Dermis microvascular lymphatic vessel endothelial cell (primary cell): ENCODE measurements at places on chromosomes 4 and X. TPM values are rescaled to one million over a fixed set of nuclear protein-coding genes. Genes with fewer than 3 reads are reported as not detected.

GRCh38 chrX:122945328-122945727 is 238.8 kb upstream of the GRIA3 start:
- DNase-seq = no peak

GRCh38 chr4:148065075-148065474 is 333.2 kb downstream of the ARHGAP10 start:
- DNase-seq = no peak

GRCh38 chr4:41632481-41633073 is 94.6 kb downstream of the LIMCH1 start:
- no peak for DNase-seq

DNA sequence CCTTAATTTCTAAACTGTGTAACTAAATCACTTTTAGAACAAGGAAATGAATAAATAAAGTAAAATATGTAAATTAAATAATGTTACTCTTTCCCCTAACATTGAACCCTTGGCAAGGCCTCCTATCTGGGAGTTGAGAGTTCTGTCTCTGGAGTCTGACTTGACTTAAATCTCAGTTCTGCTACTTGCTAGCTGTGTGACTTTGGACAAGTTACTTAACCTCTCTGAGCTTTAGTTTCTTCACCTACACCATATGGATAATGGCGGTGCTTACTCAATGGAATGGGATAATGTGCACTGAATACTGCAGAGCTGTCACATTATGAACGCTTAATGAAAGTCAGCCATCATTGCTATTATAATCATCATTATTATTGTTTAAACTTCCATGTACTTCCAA is 92.1 kb upstream of the SOD3 start:
- no peak for DNase-seq

- peak; percentile 42 for DNase-seq
Measured at GRCh38 chr4:37453281-37453998, 208.9 kb downstream of the NWD2 start.

DNA sequence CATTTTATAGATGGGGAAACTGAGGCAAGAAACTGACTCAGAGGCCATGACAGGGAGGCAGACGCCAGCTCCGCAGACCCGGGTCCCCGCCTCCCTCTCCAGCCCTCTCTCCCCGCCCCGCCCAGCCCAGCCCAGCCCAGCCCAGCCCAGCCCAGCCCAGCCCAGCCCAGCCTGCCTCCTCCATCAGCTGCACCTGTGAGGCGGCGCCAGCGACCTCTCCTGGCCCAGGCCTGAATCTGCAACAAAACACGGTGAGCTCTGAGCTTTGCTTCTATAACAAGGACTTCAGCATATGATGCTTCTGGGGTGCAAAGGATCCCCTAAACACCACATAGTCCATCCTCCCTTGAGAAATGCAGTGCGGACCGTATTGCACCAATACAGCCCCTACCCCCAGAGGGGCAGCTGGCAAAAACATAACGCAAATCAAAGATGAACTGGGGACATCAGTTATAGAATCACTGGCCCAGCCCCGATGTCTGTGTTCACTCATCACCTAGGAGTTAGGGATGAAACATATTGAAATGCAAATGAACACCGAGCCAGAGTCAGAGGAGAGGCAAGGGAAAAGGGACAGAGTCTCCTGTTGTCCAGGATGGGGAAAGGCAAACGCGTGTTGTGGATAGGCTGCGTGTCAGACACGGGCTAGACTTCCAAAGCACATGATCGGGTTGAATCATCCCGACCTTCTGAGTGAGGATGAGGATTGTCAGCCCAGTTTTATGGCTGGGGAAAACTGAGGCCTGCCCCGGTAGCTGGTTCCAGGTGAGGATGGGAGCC is 216.1 kb upstream of the PSAPL1 start:
- peak; percentile 46 for DNase-seq

- no peak for DNase-seq
Measured at GRCh38 chr4:113327494-113327893, 278.0 kb downstream of the ANK2 start.

DNA sequence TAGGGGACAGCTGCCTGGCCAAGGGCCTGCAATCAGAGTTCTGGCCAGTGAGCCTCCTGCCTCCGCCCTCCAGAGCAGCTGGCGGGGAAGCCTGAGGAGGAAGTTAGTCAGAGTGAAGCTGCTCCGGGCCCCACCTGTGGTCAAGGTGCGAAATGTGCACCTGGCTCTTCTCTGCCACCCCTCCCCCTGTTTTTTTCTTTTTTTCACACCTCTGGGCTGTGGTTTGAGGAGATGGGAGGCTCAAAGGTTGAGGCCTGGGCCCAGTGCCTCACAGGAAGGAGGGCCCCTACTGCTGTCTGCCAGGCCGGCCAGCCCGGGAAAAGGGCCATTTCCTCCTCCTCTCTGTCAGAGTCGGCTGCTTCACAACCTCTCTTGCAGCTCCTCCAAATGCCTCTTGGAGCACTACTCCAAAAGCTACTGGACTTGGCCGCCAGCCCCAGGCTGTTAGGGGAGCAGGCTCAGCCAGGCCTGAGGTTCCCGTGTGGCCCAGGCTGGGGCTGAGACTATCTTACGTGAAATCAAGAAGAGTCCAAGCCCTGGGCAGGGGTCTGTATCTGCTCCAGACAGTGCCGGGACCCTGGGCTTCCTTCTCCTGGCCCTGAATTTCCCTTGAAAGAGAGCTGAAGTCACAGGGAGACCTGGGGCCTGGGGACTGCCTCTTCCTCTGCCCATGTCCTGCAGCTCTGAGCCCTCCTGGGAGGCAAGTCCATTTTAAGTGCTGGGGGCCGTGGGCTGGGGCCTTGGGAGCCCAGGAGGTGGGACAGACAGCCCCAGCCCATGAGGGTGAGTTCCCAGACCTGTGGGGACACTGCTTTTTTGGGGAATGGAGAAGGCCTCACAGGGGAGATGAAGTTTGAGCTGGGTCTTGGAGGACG is 4.5 kb upstream of the CXCR3 start:
- DNase-seq = peak; percentile 40

DNA sequence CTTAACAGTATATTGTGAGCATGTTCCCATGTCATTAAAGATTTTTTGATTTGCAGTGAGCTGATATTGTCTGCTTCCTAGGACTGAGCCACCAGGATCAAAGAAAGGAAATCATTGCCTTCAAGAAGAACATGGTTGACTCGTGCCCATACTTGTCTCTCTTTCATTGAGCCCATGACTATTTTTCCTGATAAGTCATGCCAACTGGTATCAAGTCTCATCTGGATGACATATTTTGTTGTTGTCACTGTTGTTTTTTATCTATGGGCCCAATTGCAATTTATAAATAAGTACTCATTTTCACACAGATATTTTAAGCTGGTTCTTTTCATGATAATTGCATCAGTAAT is 10.2 kb upstream of the RHOH start:
- no peak for DNase-seq

GRCh38 chr4:13298655-13299054 is 185.5 kb downstream of the RAB28 start:
- DNase-seq = no peak

DNA sequence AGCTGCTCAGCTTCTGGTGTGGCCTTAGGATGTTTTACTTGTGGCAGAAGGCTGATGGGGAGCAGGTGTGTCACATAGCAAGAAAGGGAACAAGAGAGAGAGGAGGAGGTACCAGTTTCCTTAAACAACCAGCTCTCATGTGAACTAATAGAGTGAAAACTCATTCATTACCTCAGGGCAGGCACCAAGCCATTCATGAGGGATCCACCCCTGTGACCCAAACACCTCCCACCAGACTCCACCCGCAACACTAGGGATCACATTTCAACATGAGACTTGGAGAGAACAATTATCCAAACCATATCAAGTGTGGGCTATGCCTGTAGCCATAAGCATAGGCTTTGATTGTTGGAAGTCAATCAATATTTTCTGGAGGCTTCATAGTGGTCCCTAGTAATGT is 56.0 kb downstream of the GSX2 start:
- DNase-seq = no peak

GRCh38 chr4:118957722-118958445 is 69.2 kb downstream of the SYNPO2 start:
- no peak for DNase-seq

DNA sequence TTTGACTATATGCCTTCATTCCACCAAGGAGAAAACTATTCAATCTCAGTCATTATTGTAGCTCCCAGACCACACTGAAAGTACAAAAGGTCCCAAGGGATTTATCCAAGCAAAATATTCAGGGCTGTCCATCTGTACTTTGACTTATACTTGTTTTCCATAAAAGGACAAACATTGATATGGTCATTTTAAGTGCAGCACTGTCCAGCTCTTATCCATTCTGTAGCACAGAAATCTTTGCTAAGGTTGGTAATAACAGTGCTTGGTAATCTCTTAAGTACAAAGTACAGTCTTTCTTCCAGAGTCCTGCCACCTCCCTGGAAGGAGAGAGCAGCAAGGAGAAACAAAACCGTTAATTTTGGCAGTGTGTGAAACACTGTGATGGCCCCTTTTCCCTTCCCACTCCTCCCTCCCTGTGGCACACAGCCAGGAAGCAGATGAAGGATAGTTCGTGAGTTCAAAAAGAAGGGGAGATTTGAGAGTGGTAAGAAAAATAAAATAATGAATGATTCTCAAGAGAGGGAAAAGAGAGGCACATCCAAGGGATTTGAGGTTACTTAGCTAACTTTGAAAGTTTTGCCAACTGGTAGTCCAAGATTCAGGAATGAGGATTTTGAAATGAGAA is 6.8 kb upstream of the CXCL2 start:
- no peak for DNase-seq

- DNase-seq = peak; percentile 2
Measured at GRCh38 chrX:36898301-36898700, 109.9 kb upstream of the FAM47C start.

GRCh38 chr4:1098311-1098925 is 14.9 kb downstream of the RNF212 start:
- DNase-seq = no peak

GRCh38 chrX:47514533-47515235 is 31.7 kb upstream of the ZNF41 start:
- DNase-seq = no peak

- DNase-seq = no peak
Measured at GRCh38 chr4:74772106-74772505, 22.2 kb downstream of the BTC start.

DNA sequence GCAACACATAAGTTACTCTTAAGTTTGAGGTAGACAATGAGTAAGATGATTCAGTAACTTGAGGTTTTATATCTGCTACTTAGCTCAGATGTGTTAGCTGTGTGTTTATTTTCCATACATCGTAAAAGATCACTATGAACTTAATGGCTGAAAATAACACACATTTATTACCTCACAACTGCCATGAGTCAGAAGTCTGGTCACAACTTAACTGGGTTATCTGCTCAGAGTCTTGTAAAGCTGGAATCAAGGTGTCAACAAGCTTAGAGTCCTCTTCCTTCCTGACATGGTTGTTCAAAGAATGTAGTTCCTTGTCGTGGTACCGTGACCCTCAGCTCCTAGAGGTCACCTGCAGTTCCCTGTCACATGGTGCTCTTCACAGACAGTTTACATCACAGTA is 204.9 kb upstream of the MAGEB2 start:
- no peak for DNase-seq

DNA sequence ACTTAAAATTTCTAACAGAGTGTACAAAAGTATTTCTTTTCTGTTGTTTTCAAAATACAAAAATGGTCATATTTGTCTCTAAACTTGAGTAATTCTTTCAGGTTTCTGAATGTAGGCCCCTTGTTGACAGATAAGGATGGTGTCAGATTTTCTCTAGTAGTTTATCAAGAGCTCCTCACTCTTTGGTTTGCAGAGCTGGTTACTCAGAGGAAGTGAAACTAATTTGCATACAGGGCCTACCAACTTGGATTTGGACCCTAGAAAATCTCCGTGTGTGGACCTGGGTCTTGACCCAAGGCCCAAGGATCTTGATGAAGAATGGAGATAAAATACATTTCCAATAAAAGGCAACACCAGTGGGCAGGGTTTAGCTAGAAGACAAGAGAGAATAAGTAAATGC is 433 bp upstream of the ADH6 start:
- DNase-seq = no peak

- peak; percentile 19 for DNase-seq
Measured at GRCh38 chrX:101429934-101430333, 21.9 kb downstream of the HNRNPH2 start.

DNA sequence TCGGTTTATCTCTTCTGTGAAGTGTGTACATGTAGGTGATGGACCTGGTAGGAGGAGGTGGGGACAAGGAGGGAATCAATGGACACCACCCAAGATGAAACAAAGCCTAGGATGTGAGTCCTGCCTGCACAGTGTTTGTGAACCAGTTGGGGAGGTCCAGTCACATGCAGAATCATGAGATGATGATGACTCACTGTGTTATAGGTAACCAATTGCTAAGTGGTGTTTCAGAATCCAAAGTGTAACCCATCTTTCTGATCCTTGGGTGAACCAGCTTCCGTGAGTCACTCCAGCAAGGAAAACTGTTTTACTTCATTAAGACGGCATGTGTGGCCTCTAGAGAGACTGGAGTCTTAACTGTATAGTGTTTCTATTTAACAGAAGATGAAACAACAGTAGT is 57.9 kb upstream of the HPF1 start:
- DNase-seq = no peak

GRCh38 chr4:177356206-177356605 is 46.5 kb downstream of the NEIL3 start:
- DNase-seq = no peak

DNA sequence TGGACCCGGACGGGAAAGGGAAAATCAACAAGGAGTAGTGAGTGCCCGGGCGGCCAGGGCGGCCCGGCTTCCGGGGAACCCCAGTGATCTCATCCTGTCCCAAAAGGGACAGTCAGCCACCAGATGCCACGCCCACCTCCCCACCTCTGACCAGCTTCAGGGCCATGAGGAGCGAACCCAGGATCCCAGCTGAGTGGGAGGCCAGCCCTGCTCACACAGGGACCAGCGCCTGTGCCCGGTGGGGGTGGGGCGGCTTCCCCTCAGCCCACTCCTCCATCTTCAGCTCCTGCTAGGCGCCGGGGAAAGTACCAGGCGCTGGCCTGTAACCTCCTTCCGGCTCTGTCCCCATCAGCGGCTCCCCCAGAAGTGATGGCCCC is 6.2 kb downstream of the MYL5 start:
- no peak for DNase-seq

Gene SSX4B
- not detected in 2 replicates for total RNA-seq

Gene BGN
- total RNA-seq = 12.1 and 70.9 TPM in 2 replicates

Gene MAP9
- under 0.01 and 0.13 TPM in 2 replicates for total RNA-seq

Gene FGF13
- total RNA-seq = 20.4 and 25.7 TPM in 2 replicates

Gene ASB5
- not detected in 2 replicates for total RNA-seq

Gene PPEF2
- under 0.01 TPM in 1 of 2 replicates, not detected in the other for total RNA-seq

Gene COX7B2
- not detected in 2 replicates for total RNA-seq

Gene USP17L17
- not detected in 2 replicates for total RNA-seq

Gene MORC4
- total RNA-seq = 6.6 and 6.8 TPM in 2 replicates

Gene ATP11C
- 66.6 and 78.1 TPM in 2 replicates for total RNA-seq

Gene KDR
- 174 and 278 TPM in 2 replicates for total RNA-seq

Gene SPANXN3
- total RNA-seq = not detected in 2 replicates

Gene ARX
- not detected in 2 replicates for total RNA-seq

Gene TCEAL2
- not detected in 2 replicates for total RNA-seq
